Lower leg skin (tissue), 4 donors: ENCODE measurements at places on chromosomes 11 and 22. TPM values are rescaled to one million over a fixed set of nuclear protein-coding genes. Genes with fewer than 3 reads are reported as not detected.

GRCh38 chr11:103662880-103663279, 373.6 kb upstream of the DDI1 start:
- no peak for DNase-seq

DNA sequence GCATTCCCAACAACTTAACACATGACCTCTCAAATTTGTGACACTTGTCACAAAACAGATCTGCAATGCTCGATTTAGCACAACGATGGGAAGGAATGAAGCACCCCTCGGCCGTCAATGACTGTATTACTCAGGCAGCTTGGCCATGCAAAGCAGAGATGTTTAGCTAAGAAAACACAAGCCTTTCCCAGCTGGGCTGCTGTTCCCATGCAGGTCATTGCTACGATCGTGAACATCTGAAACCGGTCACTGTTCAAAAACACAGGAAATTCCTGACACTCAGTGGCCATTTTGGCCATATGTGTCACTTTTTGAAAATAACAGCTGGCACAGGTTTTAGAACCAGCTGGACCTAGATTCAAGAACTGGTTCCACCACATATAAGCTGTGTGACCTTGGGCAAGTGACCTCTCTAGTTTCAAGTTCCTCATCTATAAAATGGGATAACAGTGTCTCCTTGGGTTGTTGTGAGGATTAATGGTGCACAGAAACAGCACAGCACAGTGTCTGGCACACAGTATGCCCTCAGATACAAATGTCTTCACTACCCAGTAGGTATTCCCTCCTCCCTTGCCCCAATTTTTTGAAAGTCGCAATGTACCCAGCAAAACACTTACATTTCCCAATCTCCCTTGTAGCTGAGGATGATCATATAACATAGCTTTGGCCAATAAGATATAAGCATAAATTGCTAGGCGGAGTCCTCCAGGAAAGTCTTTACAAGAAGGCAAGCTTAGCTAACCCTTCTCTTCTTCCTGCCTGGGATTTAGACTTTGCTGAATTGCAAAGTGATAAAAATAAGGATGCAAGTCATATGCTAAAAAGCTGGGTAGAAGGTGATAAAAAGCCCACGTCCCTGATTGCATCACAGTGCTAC, 93.1 kb downstream of the C11orf58 start:
- no peak for DNase-seq

- no peak for DNase-seq
Measured at GRCh38 chr11:26350002-26350401, 18.1 kb downstream of the ANO3 start.

DNA sequence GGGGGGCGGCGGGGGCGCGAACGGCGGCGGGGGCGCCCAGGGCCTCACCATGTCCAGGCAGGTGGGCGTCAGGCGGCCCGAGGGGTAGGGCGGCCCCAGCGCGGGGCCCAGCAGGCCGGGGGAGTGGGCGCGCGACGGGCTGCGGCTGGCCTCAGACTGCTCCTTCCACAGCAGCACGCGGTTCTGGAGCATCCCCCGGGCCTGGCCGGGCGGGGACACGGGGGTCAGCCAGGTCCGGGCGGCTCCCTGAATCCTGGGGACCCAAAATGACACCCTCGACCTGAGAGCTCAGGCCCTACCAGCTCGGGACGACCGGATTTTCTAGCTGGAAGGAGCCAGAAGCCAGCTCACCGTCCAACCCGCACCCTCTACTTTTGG, 5.5 kb upstream of the SLC16A8 start:
- DNase-seq = no peak

ZPR1 gene
- total RNA-seq = 23.9 TPM

PRRG4 gene
- 30.9 TPM for total RNA-seq

- DNase-seq = no peak
Measured at GRCh38 chr11:19110295-19110694, 6.7 kb upstream of the ZDHHC13 start.

GRCh38 chr11:106242718-106243415, 165.4 kb downstream of the AASDHPPT start:
- no peak for DNase-seq

GRCh38 chr11:47408598-47409439, 429 bp downstream of the SLC39A13 start:
- DNase-seq = no peak

GRCh38 chr11:132220474-132220873, 850.1 kb downstream of the NTM start:
- no peak for DNase-seq

DNA sequence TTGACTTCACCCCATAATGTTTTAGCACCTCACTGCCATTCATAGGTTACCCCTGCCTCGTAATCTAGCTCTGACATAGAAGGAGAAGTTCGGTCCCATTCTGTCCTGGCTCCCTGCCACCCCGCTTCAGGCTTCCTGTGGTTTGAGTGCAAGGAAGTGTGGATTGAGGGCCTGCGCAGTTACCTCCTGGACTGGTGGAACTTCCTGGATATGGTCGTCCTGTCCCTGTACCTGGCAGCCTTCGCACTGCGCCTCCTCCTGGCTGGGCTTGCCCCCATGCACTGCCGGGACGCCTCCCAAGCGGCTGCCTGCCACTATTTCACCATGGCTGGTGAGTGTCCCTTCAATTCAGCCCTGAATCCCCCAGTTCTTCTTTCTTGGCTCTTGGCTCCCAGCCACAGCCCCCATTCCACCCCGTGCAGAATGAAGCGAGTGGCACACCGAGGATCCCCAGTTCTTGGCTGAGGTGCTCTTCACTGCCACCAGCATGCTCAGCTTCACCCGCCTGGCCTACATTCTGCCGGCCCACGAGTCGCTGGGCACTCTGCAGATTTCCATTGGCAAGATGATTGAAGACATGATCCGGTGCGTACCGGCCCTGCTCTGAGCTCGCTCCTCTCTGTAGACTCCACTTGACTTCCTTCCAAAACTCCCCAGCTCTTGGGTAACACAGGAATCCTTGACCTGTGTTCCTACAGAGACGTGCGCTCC, 15.4 kb downstream of the ART5 start:
- peak; percentile 38 for DNase-seq

DNA sequence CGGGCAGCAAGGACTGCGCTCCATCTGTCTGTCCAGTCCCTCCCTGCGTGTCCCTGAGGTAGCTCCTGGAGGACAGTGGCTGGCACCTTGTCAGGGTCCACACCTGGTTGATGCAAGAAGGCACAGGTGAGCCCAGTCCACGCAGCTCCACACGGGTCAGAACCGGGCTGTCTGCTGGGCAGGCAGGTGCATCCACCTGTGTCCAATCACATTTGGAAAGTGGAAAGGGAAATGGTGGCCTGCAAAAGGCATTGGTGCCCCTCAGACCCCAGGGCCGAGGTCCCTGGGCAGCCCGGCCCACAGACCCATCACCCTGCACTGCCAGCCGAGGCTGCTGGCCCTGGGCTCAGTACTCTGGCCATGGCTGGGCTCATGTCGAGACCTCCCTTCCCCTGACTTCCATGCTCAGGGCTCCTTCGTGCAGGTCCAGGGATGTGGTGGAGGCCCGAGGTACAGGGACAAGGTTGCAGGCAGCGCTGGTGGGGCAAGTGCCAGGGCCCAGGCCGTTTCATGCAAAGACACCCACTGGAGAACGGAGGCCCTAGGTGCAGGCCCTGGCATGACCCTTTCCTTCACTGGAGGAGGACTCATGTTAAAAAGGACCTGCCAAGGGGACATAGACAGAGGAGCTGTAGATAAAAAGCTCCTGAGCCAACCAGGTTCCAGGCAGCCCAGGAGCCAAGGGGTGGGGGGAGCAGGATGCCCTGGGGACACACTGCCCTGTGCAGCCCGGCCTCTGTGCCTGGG, 38.9 kb upstream of the TH start:
- DNase-seq = peak; percentile 9

- DNase-seq = no peak
Measured at GRCh38 chr11:131764126-131764525, 393.7 kb downstream of the NTM start.
